Central memory CD8-positive, alpha-beta T cell (primary cell): ENCODE measurements at places on chromosomes 6 and 20.

GRCh38 chr20:58194175-58194791 lies 34.2 kb downstream of the ANKRD60 start:
- no peak for DNase-seq

GRCh38 chr6:44800171-44800783 lies 412.8 kb downstream of the CDC5L start:
- DNase-seq, result no peak

DNA sequence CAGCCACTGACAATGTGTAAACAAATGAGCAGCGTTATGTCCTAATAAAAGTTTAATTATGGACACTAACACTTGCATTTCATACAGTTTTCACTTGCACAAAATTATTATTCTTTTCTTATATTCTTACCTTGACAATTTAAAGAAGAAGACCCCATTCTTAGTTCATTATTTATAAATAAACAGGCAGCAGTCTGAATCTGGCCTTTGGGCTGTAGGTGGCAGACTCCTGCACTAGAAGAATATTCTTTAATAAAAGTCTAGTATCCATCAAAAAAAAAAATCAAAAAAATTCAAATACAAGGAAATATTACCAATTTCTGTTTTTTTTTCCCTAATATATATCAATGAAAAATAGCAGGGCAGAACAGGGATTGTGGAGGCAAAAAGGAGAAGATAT lies 24.8 kb downstream of the PTCHD4 start:
- no peak for DNase-seq

GRCh38 chr20:1874450-1875182 lies 20.6 kb upstream of the SIRPA start:
- no peak for DNase-seq

- DNase-seq, result no peak
Measured at GRCh38 chr6:141482796-141483597, 649.7 kb upstream of the GJE1 start.

DNA sequence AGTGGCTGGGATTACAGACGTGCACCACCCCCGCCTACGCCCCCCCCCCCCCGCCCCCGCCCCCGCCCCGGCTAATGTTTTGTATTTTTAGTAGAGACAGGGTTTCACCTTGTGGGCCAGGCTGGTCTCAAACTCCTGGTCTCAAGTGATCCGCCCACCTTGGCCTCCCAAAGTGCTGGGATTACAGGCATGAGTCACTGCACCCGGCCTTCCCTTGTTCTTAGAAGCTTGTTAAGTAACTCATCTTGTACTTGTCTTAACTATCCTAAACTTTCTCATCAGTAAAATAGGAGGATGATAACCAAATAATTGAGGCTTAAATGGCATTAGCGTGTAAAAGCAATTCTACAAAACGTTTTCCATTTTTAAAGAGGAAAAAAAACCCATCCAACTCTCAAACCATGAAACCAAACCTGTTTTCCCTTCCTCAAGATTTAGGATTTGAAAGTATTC lies 4.2 kb downstream of the CDYL start:
- no peak for DNase-seq

DNA sequence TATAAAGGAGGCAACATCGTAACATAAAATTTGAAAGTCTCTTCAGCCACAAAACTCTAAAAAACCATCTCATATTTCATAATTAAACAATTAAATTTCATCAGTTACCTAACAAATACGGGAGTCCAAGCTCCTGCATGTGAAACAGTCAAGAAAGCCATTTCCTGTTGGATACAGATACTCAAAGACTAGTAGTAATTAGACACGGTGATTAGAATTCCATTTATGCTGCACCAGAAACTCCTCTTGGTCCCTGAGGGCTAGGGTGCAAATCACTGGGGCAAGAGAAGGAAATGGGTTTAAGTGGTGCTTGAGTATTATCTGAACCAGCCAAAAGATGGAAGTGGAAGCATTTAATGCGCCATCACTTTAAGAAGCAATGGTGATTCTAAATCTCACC lies 27.4 kb downstream of the TRAM2 start:
- no peak for DNase-seq

DNA sequence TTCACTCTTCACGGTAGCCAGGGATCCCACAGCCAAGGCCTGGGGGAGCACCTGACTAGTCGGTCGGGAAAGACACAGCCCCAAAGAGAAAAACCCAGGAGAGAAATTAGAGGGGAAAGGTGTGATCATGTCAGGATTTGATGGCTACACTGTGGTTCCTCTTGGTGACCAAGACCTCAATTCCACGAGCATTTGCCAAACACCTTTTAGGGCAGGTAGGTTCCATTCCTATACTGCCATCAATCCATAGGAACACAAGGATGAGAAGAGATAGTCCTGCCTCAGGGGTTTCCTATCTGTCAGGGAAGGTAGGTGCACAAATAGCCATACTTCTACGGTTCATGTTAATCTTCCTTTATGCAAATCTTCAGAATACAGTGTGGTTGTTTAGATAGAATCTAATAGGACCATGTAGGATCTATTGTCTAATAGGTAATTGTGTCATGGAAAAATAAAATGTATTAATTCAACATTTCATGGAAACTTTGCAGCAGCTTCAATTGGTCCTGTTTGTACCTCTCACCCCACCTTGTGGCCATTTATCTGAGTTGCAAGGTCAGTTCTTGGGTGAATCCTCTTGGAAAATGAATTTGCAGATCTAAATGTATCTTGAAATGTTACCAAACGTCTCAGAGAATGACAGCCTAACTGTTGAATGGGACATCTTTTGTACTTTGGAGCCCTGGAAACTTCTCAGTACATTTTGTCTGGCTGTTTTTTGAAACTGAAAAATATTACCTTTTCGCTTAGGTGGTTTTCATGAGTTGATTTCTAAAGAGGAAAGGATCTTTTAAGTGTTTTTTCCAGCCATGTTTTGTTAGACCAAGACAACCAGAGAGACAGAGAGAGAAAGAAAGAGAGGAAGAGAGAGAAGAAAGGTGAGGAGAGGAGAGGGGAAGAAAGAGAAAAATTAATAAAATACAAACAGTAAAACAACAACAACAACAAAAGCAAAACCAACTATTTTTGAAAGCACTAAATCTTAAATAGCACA lies 33.7 kb upstream of the IYD start:
- no peak for DNase-seq

- no peak for DNase-seq
Measured at GRCh38 chr6:6546318-6547109, 42.0 kb upstream of the LY86 start.

GRCh38 chr6:110547266-110547964 lies 71.0 kb upstream of the SLC22A16 start:
- DNase-seq, result no peak

DNA sequence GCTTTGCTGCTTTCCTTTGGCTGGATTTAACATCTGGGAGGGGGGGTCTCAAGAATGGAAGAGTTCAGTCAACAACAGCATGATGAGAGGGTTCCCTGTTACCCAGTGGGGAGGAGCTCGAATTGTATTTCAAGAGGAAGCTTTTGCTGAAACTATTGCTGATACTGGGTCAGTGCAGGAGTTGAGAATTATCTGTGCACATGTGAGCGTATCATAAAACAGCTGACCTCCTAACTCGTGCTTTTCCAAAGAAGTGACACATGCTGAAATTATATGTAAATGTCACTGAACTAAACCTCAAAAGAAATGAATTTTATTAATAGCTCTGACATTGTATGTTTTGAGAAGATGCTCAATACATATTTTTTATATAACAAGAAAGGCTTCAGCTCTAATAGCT lies 96.3 kb downstream of the PHF3 start:
- no peak for DNase-seq

- DNase-seq, result no peak
Measured at GRCh38 chr6:62357835-62358234, 71.8 kb upstream of the KHDRBS2 start.

- DNase-seq, result no peak
Measured at GRCh38 chr6:31466466-31466865, 31.5 kb upstream of the MICB start.

- DNase-seq, result no peak
Measured at GRCh38 chr6:83600459-83600858, 88.1 kb downstream of the PRSS35 start.

- DNase-seq, result no peak
Measured at GRCh38 chr20:12372557-12372956, 454.9 kb downstream of the BTBD3 start.
